ENCODE measurements at places on chromosomes 3 and 15.

GRCh38 chr3:158961911-158962310 lies 160.1 kb downstream of the MFSD1 start:
- no peak for DNase-seq

GRCh38 chr3:66139415-66139814 lies 81.4 kb upstream of the SLC25A26 start:
- DNase-seq = no peak

DNA sequence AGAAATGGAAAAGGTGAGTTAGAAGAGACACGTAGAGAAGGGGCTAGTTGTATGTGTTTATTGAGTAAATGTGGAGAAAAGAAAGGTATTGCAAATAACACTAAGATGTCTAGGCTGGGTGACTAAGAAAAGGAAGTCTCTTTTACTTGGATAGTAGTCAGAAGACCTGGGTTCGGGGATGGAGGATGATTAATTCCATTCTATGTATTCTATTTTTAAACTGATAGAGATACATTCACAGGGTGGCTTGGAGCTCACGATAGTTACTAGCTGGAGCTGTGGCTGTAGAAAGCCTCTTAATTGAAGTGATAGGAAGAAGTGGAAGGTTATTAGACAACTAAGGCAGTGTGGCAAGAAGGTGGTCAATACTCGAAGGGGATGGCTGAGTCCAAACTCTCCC lies 65.9 kb upstream of the TNIK start:
- DNase-seq = no peak

GRCh38 chr3:171614318-171614921 lies 154.2 kb upstream of the TNIK start:
- no peak for DNase-seq

DNA sequence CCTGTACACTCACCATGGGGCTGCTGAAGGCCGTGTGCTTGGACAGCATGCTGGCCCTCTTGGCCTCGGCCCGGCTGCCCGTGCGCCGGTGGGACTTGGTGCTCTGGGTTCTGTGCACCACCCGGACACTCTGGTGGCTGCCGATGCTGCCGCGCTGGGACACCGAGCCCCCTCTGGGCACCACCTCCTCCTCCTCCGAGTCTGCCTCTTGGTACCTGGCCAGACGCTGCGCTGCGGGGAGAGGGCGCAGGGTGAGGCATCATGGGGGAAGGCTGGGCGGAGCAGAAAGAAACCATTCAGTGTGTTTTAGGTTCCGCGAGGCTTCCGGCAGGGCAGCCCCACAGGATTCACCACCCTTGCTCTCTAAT lies 145.0 kb downstream of the ATP10A start:
- no peak for DNase-seq

DNA sequence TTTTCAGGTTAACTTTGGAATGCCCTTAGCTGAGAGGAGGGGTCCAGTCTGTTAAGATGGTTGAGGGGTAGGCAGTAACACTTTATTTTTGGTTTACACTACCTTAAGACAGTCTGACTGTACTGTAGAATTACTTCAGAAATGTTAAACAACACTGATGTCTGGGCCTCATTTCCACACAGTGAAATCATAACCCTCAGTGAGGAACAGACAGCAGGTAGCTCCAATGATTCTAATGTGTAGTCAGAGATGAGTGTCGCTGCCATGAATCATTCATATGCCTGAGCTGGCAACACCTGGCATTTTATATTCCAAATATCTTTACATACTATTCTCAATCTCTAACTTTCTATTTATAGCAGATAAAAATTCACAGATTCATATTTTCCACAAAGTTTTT lies 37.3 kb upstream of the POU1F1 start:
- no peak for DNase-seq

DNA sequence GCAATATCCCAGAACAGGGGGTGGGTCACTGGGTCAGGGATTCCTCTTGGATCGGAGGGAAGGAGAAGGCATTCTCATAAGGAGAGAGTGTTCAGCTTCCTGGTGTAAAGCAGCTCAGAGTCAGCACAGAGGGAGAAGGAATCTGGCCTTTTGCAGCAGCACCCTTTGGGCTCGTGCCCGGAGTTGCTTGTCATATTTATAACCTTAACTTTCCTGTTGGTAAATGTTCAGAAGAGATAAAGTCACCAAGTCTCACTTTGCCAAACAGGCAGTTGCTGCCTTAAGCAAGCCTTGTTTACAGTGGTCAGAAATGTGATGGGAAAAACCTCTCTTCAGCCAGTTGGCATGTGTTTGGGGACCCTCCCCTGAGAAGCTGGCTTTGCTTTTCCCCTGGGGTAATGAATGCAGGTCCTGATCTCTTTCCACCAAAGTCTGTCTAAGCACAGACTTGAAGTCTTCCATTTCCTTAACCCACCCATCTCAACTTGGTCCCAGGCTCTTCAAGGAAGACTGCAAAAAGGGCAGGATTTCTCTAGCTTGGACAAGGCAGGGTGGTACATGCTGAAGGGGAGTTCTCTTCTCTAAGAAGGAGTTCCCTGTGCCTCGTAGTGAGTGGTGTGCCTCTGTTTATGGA lies 206.9 kb upstream of the BHLHE40 start:
- DNase-seq = no peak

GRCh38 chr3:106068381-106068780 lies 199.6 kb upstream of the CBLB start:
- no peak for DNase-seq

DNA sequence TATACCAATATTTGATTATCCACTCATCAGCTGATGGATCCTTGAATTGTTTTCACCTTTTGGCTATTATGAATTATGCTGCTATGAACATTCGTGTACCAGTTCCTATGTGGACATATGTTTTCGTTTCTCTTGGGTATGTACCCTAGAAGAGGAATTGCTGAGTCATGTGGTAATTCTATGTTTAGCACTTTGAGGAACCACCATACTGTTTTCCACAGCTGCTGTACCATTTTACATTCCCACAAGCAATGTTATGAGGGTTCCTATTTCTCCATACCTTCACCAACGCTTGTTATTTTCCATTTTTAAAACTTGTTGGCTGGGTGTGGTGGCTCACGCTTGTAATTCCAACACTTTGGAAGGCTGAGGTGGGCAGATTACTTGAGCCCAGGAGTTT lies 62.9 kb downstream of the RPLP1 start:
- DNase-seq = no peak

DNA sequence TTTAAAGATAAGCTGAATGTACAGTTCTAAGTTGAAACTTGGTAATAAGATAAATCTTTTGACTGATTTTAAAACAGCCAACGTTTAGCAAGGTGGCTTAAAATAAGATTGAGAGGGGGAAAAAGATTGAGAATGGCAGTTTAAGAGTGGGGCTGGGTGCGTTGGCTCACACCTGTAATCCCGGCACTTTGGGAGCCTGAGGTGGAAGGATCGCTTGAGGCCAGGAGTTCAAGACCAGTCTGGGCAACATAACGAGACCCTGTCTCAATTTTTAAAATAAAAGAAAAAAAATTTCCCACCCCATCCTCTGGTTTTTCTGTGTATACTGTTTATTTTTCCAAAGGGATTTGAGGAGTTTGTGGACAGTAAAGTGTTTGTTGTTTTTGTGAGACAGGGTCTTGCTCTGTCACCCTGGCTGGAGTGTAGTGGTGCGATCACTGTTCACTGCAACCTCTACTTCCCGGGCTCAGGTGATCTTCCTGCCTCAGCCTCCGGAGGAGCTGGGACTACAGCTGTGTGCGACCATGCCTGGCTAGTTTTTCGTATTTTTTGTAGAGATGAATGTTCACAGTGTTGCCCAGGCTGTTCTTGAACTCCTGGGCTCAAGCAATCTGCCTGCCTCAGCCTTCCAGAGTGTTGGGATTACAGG lies 3.0 kb downstream of the MAPK6 start:
- no peak for DNase-seq

GRCh38 chr15:67785431-67785830 lies 39.9 kb upstream of the SKOR1 start:
- no peak for DNase-seq

GRCh38 chr3:14415501-14415900 lies 13.1 kb downstream of the SLC6A6 start:
- DNase-seq = no peak

GRCh38 chr3:6747017-6747416 lies 113.9 kb upstream of the GRM7 start:
- no peak for DNase-seq

DNA sequence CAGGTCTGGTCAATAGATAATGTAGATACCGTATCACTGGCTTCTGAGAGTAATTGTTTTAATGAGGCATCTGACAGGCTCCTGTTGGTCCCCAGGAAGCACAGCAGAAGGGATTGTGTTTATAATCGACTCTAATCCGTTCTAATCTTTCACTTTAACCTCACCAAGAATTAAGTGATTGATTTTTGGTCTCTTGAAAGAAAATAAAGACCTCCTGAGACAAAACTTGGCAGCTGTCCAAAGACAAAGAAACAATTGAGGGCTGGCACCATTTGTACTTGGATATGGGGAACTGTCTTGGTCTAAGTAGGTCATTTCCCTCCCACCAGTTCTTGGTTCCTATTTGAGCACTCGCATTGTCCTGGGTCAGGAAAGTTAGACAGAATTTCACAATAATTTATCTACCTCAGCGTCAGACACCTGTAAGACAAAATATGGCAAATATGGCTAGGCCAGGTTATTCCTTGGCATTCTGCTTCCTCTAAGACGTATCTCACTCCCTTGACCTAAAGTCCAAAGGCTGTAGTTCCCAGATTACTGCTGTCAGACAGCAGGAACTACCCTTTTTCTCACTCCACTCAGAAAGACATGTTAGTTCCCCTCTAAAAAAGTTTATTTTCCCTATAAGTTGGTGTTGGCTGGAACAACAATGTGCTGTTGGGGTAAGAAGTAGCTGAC lies 22.7 kb upstream of the CD96 start:
- no peak for DNase-seq

- DNase-seq = no peak
Observed at GRCh38 chr15:40087991-40088928, 20.4 kb downstream of the BMF start.

GRCh38 chr3:133474251-133474801 lies 74.5 kb downstream of the BFSP2 start:
- DNase-seq = no peak

- no peak for DNase-seq
Observed at GRCh38 chr3:152349392-152349791, 80.7 kb downstream of the MBNL1 start.

DNA sequence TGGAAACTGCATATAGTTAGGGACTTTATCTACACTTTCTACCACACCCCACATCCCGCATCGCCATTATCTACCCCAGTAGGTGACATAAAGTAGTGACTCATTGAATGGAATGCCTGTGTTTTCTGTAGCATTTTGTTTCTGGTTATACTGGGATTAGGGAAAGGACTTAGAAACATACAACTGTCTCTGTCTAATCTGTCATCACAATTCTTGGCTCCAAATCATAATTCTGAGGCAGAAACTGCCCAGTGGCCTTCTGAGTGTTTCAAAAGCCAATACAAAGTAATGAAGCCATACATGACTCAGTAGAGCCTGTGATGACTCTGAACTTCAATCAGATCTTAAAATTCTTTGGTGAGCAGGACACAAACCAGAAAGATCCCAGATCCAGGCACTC lies 115.7 kb upstream of the CHRM5 start:
- no peak for DNase-seq

All from CD4-positive, alpha-beta T cell treated with Interleukin-12 subunit alpha and Interleukin-12 subunit beta, for 1 hour (primary cell).